Activated CD4-positive, alpha-beta T cell treated with anti-CD3 and anti-CD28 coated beads for 4 hours (primary cell): ENCODE measurements at places on chromosomes 16 and 17.

DNA sequence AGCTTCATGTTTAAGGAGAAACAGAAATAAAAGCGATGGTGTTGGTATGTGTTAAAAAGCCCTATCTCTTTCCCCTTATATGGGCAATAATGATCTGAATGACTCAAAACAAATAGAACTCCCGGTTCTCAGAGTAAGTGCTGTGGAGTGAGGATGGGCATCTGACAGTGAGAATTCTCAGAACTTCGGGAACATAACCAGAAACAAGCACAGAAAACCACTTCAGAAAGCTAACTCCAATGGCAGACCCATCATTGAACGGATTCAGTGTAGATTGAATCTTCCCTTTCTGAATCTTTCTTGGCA lies 67.2 kb downstream of the CDH8 start:
- DNase-seq = no peak

DNA sequence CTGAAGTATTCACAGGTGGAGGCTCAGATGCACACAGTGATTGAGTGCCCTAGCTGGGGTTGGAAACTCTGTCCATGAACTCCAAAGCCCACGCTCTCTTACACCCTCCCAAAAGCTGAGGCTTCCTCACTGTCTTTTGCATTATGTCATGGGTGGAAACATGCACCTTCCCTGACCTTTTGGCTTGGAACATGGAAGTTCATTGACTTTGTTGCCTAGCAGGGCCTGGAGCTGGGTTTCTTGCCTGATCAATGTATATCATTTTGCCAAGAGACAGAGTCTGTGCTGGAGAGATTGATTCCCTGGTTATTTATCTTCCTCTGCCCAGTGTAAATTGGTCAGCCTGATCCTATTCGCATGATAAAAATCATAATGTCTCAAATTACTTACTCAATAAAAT lies 558.4 kb downstream of the MAF start:
- no peak for DNase-seq

DNA sequence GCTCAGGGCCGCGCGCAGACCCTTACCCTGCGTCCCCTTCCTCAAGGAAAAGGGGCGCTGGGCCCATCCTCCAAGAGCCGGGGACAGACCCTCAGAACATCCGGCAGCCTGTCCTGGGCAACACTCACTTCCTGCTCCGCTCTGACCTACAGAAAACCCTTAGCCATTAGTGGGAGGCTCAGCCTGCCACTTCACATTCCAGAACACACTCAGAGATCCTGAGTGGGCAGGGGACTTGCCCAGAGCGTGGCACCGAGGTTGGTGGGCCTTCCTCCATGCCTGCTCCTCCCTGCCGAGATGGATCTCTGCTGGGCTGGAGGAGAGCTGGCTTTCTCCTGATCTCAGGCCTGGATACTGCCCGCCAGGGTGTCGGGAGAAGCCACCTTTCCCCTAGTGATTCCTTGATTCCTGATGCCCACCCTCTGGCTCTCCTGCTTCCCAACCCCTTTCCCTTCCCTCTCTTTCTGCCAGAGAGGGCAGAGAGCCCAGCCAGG lies 1.5 kb downstream of the SCARF1 start:
- no peak for DNase-seq

DNA sequence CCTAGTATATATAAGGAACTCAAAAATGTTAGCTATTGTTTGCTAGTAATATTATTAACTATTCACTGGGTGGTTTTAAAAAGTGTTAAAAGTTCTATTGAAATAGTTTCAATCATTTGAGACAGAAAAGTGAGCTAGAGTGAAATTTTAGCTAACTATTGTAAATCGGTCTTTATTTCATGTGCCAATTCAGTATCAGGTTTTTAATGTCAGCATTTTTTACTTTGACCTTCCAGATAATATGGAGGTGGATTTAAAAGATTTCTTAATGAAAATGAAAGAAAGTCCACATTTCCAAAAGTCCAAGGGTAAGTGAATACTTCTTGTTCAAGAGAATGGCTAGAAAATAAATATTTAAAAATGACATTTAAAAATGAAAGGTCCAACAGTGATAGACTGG lies 90.9 kb downstream of the EFCAB13 start:
- no peak for DNase-seq

GRCh38 chr17:76255801-76256429 lies 9.2 kb upstream of the UBALD2 start:
- no peak for DNase-seq
